ENCODE measurements at places on chromosomes 6 and 20.
A peak's percentile ranks its signal among the peaks of the same experiment; 100 is the strongest.

DNA sequence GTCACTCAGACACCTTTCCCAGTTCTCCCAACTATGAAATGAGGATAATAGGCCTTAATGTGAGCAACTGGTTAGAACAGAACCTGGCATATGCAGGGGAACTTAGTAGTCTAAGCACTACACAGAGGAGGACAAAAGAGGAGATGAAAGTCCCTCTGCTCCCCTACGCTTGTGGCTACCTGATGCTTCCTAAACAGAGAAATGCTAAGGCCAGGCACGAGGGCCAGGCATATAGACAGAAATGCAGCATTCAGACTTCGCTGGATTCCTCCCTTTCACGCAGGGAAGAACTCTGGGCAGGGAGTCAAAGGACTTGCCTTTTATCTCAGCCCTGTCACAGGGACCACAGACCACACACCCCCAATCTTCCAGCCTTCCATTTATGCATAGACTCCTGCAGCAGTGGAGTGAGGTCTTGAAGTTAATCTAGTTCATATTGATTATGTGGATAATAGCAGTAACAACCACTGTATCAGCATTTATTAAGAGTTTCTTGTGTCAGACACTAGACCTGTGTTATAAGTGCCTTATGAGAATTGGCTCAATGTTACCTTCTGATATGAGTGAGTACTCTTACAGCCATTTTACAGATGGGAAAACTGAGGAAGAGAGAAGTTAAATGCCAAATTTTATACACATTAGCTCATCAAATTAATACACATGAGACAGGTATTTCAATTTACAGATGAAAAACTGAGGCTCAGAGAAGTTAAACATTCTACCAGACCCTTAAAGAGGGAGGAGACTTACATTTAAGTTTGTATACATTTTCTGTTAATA, 27.0 kb upstream of the TRAF3IP2 start:
- DNase-seq: no peak

DNA sequence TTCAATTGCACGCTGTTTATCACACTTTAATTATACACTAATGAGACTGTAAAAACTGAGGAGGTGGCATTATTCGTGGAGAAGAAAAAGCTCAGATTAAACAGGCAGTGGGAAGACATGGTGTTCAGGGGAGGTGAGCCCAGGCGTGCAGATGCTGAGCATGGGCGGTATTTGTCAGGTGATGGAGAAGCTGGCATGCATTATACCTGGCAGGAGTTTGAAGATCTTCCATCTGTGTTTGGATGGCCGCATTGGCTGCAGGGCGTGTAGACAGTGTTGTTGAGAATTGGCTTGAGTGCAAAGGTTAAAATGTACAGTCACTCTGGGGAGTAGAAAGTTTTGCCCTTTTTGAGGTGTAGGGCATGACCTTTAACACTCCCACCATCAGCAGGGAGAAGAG, 213.8 kb downstream of the ERMARD start:
- DNase-seq: no peak

DNA sequence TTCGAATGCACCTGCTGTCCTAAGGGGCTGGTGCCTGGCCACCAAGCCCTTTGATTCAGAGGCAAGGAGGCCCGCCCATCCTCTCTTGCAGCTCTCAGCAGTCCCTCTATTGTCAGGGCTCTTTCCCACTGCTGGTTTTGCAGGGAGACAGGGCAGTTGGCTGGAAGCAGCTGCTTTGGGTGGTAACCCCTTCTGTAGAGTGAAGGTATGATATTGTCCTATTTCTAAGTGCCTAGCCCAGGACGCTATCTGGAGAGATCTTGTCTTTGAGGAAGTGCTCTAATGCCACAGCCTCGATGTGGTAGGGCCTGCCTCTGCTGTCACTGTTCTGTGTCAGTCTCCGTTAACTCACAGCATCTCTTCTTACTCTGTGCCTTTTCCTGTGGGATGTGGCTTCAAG, 5.6 kb downstream of the PLCG1 start:
- peak; percentile 72 for DNase-seq

DNA sequence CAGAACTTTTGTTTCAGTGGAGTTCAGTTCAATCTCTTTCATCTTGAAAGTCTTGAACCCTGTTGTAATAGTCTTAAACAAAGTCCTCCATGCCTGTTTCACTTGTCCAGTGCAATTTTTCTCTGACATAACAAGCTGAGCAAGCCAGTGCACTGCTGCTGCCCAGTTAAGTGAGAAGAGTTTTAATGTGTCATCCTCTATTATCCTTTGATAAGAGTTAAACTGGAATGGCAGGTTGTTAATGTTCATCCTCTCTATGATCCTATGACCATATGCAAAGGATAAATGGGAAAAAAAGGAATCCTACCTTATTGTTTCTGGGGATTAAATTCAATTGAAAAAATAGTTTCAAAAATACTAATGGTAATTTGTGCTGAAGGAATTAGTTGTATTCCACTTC, 197.5 kb downstream of the FRK start:
- no peak for DNase-seq

DNA sequence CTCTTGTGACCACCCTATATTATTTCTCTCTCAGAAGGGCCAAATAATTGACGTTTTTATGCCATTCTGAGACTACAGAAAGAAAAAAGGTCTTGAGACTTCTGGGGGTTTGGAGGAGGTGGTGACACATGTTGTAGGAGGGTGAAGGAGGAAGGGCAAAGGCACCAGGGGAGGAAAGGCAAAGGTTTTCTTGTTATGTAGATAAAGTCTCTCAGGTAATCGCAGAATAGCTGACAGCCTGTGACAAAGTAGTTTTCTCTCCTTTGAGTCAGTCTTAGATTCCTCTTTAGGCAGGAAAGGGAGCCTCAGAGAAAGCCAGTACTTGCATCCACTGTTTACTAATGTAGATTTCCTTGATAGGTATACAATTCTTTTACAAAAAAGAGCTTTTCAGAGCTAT, 23.6 kb downstream of the OR2B2 start:
- DNase-seq: no peak

GRCh38 chr20:48194583-48194982, 409.3 kb upstream of the SULF2 start:
- no peak for DNase-seq

DNA sequence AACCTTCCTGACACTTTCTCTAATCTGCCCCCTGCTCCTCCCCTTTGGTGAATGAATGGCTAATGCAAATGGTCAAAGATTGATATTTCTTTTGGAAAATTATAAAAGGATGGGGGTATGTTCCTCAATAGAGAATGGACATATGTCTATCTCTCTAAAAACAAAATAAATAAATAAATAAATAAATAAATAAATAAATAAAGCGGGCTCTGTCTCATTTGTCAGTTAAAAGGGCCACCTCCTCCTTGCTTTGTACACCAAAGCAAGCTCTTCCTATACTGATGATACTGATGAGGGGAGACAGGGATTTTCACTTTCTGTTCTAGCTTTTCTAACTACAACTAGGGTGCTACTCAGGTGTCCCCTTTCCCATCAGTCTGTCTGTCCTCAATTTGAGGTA, 135.5 kb upstream of the SPACA1 start:
- no peak for DNase-seq

Measured in MV-4-11 (cell line).